Vein endothelial cell (primary cell): ENCODE measurements at places on chromosomes 1 and 21. TPM values are rescaled to one million over a fixed set of nuclear protein-coding genes. Genes with fewer than 3 reads are reported as not detected.

Gene FCGR2B
- total RNA-seq, result not detected in 2 replicates

Gene RPTN
- total RNA-seq, result not detected in 2 replicates

Gene MYBPH
- not detected in 2 replicates for total RNA-seq

Gene TRIM46
- total RNA-seq, result 6.9 and 12.0 TPM in 2 replicates

Gene C1QB
- not detected in 2 replicates for total RNA-seq

Gene TMEM51
- 10.8 and 12.4 TPM in 2 replicates for total RNA-seq
